ENCODE measurements at places on chromosomes 5 and 9.

DNA sequence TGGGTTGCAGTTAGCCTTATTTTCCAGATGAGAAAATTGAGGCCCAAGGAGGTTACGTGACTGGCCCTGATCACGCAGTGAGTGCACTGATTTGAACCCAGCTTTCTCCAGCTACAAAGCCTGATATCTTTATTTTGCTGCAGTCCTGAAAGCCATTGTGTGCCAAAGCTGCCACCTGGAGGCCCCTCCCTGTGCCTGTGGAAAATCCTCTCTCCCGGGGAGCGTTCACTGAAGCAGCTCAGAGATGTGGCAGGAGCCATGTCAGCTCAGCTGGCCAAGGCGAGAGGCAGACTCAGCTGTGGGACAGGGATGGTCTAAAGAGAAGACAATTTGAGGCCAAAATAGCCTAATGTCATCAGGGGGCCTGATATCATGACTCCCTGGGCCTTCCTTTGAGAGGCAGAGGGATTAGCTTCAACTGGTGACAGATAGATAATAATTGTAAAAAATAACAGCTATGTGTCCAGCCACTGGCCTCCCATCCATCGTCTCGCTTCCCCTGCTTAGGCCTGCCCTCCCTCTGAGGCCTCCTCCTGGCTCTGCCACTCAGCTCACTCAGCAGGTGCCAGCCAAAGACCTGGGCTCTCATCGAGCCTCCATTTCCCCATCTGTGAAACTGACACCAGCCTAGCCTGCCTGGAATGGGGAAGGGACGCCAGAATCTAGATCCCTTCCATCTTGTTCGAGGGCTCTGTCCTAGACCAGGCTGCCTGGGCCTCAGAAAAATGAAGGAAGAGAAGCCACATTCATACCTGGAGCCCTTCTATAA lies 74.3 kb upstream of the GGTA1 start:
- DNase-seq: no peak

- peak; percentile 40 for DNase-seq
These were observed 52.5 kb downstream of the RPS23 start for GRCh38 chr5:82225525-82226172.

GRCh38 chr5:72226950-72227349 lies 93.1 kb downstream of the MRPS27 start:
- DNase-seq: no peak

DNA sequence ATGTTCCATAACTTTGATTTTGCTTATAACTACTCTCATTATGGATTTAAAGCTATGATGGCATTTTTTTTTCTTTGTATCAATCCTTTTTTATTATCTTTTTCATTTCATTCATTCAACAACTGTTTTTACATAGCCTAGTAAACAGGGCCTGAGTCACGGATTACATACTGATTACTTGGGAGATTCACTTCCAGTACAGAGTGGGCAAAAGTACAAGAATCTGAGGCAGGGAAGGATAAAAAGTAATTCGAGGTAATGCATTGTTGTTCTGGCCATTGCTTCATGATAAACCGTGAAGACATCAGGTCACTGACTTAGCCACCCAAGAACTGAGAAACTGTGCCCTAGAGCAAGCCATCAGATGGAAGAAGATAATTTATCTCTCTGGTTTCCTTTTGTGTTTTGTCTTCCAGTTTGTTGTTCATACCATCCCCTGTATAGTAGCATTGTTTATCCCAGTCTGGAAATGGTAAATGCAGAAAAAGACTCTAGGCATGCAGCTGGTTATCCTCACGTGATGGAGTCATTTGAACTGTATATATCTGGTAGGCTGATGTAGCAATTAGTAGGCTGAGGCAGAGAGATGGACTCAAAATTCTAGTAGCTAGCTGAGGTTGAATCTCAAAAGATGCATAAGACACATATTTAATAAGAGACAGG lies 145.6 kb downstream of the CNTLN start:
- no peak for DNase-seq

- DNase-seq: no peak
These were observed 119.1 kb downstream of the VAV2 start for GRCh38 chr9:133873009-133873408.

DNA sequence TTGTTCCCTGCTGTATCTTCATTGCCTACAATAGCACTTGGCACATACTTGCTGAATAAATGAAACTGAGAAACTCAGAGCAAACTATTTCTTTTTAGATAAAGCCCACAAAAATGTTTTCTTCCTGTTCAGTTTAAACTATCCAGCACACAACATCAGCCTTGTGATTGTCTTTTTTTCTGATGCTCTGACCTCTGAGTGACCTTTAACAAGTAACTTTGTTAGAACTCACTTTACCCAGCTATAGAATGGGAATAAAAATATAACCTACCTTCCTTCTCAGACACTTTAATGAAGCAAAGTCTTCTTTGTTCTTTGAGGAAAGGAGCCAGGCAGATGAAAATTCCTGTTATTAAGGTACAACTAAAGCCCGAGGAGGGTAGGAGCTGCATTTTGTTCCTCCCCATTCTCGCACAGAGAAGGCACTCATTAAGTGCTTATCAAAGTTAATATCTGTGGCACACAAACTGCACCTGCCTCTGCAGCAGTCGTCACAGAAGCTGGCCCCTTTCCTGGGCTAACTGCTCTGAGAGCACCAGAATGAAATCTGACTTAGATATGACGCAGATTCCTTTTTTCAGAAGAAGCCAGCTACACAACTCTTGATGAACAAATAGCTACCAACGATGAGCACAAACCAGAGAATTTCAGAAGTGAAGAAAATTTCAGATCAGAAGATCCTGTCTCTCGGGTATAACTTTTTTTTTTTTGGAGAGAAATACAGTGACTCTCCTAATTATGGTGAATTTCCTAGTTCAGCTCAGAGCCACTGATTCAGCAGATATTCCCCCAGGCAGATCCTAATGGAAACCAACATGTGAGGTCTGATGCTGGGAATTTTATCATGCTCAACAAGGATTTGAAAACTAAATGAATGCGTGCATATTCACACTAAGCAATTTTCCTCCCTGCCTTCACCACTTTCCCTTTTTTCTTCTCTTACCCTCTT lies 31.0 kb upstream of the NR3C1 start:
- peak; percentile 57 for DNase-seq

GRCh38 chr5:124909734-124910133 lies 163.3 kb upstream of the ZNF608 start:
- no peak for DNase-seq

DNA sequence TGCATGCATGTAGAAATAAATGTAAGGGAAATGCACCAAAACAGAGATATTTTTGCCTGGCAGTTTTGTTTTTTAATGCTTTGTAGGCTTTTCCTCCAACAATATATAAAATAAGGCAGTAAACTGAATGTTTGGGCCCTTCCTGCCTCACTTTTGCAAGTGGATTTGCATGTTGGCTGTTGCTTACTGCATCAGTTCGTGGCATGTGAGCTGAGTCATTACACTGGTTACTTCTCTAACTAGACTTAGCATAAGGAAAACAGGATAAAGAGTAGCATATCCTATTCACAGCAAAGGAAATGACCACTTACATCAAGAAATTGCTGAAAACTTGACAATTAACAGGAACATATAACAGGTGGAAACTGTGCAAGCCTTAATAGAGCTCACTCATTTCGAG lies 113.4 kb downstream of the TLE1 start:
- DNase-seq: no peak

DNA sequence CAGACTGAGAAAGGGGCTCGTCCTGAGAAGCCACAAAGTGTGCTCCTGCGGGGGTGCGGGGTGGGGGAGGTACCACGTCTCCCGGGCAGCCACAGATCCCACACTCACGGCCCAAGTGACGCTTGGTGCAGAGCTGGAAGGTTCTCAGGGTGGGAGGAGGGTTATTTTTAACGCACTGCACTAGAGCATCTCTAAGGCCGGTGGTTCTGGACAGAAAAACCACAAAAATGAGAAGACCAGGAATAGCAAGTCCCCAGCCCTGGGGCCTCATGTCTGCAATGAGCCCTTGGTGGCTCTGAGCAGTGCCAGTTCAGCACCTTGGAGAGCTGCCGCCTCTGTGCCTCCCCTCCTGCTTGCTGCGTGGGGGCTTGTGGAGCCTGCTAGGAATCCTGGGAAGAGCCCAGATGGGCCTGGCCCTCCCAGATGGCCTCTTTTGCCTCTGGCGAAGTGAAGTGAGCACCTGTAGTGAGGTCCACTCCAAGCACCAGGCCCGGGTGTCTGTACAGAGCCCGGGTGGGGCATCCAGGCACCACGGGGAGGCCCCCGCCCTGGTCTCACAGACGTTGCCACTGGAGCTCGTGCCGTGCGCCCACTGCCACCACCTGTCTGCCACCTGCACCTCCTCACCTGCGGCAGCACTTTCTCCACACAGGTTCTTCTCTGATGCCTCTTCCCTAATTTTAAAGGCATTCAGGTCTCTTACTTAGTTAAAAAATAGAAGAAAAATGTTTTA lies 48.9 kb upstream of the CACNA1B start:
- DNase-seq: no peak

DNA sequence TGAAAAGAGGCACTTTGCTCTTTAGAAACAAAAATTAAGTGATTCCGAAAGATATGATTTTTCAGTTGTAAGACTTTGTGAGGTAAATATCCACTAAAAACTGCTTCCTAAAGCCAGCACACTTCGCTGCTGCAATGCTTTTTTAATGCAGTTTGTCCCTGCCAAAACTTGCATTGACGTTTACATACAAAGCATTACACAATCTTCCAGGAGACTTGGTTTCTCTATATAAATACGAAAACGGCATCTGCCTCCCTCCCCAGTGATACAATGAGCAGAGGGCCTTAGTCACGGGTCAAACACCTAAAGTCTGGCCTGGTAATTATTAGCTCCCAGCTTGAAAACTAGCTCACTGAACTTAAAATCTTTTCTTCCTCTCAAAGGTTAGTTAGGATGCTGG lies 170.7 kb downstream of the TSSK1B start:
- no peak for DNase-seq

- no peak for DNase-seq
These were observed 898.6 kb downstream of the TLE1 start for GRCh38 chr9:80790764-80791163.

DNA sequence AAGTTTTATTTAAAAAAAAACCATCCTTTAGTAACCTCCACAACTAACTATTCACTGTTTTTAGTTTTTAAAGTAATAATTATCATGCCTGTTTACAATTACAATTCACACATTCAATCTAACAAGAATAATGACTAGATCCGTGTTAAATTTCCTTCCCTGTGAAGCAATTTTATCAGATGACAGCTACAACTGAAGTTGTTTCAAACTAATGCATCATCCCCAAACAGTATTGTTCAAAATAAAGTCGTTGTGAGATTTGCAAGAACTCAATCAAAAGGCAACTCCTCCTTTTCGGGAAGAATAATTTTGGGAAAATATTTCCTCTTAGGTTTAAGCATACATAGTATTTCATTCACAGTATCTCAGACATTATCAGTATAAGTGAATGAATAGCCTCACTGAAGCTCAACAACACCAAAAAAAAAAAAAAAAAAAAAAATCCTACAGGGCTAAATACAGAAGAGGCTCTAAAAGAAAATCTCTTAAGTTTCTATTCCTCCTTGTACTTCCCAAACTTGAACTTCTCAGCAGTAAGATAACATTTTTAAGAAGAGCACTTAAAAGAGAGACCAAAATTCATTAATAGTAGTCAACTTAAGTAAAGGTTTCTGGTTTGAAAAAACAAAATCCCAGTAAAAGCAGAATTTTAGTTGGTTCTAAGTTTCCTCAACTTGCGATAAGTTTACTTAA lies 9.4 kb downstream of the C9orf72 start:
- no peak for DNase-seq

- DNase-seq: no peak
These were observed 4.1 kb downstream of the SWI5 start for GRCh38 chr9:128280084-128280622.

DNA sequence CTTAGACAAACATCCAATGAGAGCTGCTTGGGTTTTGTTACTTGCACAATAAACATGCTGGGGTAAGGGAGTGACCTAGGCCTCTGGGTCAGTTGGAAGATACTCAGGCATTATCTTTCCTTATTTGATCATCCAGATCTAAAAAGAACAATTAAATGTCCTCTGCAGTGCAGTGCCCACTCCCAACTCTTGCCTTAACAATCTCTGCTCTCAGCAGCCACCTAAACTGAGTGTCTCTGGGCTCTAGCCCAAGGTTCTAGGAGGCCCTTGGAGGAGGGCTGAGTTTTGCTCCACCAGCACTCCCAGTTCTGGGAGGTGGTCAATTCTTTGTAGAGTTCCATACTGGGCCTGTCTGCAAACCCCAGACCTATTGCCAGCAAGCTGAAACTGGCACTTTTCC lies 1.8 kb downstream of the MCIDAS start:
- no peak for DNase-seq

- DNase-seq: no peak
These were observed 137.0 kb upstream of the LRRTM2 start for GRCh38 chr5:139012176-139012575.

- DNase-seq: no peak
These were observed 43.2 kb downstream of the RFK start for GRCh38 chr9:76351006-76351405.

DNA sequence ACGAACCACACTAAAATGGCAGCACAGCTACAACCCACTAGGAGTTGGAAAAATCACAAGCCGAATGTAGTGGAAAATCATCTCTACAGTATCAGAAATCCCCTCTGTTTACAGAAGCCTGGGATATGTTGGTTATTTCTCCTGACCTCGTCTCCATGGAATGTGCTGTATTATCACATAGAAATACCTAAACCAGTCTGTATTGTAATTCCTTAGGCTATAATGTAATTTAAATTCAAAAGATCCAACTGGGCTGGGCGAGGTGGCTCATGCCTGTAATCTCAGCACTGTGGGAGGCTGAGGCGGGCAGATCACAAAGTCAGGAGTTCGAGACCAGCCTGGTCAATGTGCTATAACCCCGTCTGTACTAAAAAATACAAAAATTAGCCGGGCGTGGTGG lies 244.8 kb upstream of the MPDZ start:
- no peak for DNase-seq

DNA sequence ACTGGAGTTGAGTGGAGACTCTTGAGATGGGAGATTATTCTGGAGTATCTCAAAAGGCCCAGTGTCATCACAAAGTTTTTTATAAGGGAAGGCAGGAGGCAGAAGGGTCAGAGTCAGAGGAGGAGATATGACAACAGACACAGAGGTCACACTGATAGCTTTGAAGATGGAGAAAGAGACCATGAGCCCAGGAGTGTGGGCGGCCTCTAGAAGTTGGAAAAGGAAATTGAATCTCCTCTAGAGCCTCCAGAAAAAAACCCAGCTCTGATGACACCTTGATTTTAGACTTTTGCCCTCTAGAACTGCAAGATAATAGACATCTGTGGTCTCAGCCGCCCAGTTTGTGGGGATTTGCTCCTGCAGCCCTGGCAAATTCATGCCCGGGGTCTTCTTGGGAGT lies 64.8 kb upstream of the SPTLC1 start:
- DNase-seq: no peak

DNA sequence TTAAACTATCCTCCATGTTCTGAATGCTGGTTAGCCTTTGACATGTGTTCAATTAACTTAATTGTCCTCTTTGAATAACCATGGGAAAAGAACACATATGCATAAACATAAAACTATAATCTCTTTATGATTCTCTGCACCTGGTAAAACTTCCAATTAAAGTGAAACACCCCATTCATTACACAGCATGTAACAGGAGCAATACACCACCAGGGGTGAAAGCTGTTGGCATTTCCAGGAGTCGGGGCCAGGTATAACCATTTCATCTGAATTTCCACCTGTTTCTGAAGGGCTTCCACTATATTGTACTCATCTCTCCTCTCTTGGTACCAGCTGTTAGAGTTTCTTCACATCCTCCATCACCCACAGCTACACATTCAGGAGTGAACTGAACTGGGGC lies 303.8 kb downstream of the EDIL3 start:
- no peak for DNase-seq

GRCh38 chr5:171907725-171908343 lies 98.6 kb downstream of the FBXW11 start:
- DNase-seq: peak; percentile 59
